Stimulated activated CD4-positive, alpha-beta T cell treated with anti-CD3 and anti-CD28 coated beads, Interleukin-15, amount 100 ng/mL, for 1 hour (primary cell): ENCODE measurements at places on chromosomes 2 and 18.

DNA sequence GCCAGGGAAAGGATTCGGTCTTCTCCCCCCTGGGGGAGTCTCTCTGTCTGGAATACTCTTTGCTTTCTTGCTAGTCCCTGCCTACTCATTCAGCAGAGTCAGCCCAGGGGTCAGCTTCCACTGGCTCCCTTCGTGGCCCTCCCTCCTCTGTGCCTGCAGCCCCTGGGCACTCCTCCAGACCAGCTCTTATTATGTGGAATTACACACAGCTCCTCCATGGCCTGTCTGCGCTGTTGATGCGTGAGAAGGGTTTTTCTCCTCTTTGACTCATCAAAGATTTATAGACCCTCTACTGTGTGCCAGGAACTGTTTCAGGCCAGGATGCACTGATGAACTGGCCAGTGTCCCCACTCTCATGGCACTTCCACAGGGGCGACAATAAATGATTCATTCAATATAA lies 44.4 kb downstream of the ST8SIA5 start:
- no peak for DNase-seq

DNA sequence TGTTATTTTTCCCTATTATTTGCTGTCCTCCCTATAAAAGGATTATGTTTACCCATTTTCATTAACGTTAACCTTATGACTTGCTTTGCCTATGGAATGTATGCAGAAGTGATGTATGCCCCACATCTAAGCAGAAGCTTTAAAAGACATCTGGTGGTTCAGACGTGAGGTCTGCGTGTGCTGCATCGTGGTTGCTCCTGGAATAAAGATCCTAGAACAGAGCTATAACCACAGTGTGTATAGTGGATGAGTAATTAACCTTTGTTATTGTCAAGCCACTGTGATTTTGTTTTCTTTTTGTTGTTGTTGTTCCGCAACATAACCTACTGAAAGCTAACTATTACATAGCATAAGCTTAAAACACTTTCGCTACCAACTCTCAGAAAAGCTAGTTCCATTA lies 20.9 kb upstream of the CFAP36 start:
- DNase-seq, result no peak

- no peak for DNase-seq
Measured at GRCh38 chr18:42100911-42101310, 145.9 kb downstream of the PIK3C3 start.

- DNase-seq, result no peak
Measured at GRCh38 chr2:82062463-82062862, 1757.9 kb upstream of the LRRTM1 start.

DNA sequence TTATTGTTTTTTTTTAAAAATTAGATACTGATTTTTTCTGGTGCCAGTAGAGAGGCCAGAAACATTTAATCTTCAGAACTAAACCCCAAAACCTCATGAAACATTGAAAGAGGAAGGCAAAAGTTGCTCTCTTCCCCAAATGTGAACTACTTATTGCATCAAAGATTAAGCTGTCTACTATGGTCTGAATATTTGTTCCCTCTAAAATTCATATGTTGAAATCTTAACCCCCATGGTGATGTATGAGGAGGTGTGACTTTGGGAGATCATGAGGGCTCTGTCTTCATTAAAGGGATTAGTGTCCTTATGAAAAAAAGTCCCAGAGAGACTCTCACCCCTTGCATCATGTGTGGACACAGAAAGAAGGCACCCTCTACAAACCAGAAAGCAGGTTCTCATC lies 28.2 kb upstream of the SLC8A1 start:
- DNase-seq, result no peak

DNA sequence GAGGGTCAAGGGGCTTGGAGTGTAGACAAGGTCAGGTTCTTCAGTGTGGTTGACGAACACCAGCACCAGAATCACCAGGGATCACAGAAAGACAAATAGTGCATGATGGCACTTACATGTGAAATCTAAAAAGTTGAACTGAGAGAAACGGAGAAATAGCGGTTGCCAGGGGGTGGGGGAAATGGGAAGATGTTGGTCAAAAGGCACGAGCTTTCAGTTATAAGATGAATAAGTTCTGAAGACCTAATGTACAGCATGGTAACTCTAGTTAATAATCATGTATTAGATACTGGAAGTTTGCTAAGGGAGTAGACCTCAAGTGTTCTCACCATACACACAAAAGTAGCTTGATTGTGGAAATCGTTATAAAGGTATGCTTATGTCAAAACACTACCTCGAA lies 43.7 kb upstream of the DARS1 start:
- no peak for DNase-seq

GRCh38 chr18:49052891-49053644 lies 102.3 kb upstream of the SMAD7 start:
- no peak for DNase-seq

GRCh38 chr2:108701806-108702205 lies 17.5 kb upstream of the RANBP2 start:
- no peak for DNase-seq

- no peak for DNase-seq
Measured at GRCh38 chr2:15882761-15883497, 57.4 kb upstream of the MYCN start.

DNA sequence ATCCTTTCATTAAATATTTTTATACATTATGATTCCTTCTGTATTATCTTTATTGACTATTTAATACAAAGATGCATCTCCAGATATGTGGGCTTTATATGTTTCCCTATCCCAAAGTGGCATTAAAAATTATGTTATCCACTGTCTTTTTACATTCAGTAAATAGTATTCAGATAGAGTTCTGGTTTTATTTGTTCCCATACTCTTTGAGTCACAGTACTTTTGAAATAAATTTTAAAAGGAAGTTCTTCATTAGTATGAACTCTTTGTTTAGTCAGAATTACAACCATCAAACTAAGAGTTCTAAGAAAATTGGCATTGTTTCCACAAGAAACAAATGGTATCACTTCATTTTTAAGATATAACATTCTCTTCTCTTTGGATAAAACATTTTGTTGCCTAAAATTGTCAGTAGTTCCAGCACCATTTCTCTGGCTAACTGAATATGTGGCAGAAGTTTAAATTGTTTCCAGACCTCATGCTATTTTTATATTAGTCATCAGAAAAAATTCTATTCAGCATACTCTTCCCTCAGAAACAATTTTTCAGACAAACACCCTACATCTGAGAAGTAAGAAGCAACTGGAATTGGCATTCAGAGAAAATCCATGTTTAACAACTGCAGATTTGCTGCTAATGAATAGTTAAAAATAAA lies 88.5 kb upstream of the COL5A2 start:
- no peak for DNase-seq

DNA sequence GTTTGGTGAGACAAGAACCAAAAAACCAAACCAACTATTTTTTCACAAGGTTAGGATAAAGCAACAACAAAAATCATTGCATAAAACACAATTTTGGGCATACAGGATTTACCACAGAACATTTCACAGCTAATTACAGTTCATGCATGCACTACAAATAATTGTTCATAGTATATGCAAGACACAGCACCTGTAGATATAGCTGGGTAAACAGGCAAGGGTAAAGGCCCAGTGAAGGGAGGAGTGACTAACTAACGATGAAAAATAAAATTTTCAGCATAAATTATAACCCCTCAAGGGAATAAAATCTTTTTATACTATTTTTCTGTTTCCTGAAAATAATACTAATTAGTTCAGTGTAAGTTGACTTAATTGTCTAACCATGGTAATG lies 73.3 kb upstream of the CCDC141 start:
- DNase-seq, result no peak

DNA sequence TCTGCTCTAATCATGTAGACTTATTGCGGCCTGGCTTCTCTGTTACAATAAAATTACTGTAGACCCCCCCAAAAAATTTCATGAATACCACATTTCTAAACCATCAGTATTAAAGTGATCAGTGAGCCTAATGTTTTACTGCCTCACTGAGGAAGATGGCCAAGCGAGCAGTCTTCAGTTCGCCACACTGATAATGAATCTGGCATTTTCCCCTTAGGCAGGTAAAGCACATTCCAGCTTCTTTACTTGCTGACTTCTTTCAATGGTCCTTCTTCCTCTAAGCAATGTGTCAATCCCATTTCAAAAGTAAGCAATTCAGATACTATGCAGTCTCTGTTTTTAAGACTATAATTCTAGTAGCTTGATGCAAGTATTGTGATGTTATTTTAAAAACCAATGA lies 137.6 kb downstream of the LAMA1 start:
- no peak for DNase-seq

DNA sequence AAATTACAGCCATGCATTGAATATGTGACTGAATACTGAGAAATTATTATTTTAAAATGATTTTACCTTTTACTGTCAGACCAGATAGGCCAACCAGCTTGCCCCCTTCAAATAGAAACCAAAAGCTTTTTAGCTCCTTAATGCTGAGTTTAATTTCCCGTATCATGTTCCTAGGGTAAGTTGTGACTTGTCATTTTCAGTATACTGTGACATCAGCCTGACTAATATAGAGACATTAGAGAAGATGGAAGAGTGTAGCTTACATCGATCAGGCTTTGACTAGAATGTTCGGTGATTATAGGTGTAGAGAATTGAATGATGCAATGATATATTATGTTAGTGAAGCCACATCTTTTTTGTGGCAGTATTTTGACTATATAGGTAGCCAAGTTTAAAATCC lies 50.6 kb upstream of the ZEB2 start:
- DNase-seq, result no peak

DNA sequence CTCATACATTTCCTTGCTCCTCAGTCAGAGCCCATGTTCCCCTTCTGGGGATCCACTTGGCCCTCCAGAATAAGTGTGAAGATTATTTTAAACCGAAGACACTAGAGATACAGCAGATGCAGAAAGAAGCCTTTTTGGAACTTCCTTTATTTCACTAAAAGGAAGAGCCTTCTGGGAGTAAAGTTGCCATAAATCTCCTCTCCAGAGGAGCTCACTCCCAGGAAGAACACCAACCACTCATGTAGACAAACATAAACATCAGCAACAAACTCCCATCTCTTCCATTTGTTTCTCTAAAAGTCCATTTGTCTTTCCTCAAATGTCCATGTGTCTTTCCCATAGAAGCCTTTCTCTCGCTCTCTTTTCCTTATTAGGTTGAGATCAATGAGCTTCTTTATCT lies 62.4 kb upstream of the MSH6 start:
- DNase-seq, result no peak
